Stimulated activated CD8-positive, alpha-beta memory T cell treated with anti-CD3 and anti-CD28 coated beads, Interleukin-2, amount 100 ng/mL, for 48 hours (primary cell): ENCODE measurements at places on chromosomes 3 and 15.

DNA sequence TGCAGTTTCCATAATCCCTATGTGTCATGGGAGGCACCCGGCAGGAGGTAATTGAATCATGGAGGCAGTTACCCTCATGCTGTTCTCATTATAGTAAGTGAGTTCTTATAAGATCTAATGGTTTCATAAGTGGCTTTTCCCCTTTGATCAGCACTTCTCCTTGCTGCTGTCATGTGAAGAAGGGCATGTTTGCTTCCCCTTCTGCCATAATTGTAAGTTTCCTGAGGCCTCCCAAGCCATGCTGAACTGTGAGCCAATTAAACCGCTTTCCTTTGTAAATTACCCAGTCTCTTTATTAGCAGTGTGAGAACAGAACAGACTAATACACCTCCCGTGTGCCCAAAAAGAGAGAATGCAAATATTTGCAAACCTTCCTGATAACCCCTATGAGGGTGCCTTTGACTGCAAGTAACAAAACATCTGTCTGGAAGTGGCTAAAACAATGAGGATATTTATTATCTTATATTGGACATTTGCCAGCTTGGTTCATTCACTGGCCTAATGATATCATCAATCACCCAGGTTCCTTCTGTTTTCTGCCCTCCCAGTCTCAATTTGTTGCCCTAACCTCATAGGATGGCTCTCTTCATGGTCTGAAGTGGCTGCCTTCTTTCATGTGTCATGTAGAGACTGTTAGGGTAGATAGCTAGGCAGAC, 68.7 kb downstream of the BHLHE40 start:
- no peak for DNase-seq

GRCh38 chr15:93298901-93299300, 209.9 kb upstream of the RGMA start:
- no peak for DNase-seq

GRCh38 chr3:126685021-126685420, 19.0 kb upstream of the CHCHD6 start:
- DNase-seq, result no peak

DNA sequence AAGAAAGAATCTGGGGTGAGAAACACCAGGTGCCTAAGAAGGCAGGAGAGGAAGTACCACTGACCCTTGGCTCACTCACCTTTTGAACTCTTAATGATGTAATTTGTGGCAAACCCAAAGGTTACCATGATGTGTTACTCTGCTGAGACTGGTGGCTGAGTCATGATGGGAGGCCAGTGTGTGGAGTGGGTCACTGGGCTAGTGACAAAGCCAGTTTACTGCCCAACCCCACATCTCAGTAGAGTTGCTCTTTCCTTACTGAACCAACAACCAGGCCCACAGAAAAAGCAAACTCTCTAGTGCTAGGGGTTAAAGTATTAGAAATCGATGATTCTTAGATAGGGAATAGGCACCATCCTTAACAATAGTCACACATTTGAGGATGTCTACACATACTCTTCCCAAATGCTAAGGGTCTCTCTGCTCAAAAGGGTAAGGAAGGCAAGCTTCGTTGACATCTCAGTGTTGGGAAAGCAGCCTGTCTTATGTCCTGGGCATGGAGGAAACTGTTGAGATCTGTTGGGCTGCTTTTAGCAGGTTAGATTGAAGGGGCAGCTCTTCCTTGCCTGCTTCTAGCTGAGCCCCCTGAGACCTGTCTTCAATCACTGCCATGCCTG, 3.1 kb downstream of the RBP2 start:
- no peak for DNase-seq

GRCh38 chr3:182323898-182324297, 469.4 kb upstream of the ATP11B start:
- no peak for DNase-seq

DNA sequence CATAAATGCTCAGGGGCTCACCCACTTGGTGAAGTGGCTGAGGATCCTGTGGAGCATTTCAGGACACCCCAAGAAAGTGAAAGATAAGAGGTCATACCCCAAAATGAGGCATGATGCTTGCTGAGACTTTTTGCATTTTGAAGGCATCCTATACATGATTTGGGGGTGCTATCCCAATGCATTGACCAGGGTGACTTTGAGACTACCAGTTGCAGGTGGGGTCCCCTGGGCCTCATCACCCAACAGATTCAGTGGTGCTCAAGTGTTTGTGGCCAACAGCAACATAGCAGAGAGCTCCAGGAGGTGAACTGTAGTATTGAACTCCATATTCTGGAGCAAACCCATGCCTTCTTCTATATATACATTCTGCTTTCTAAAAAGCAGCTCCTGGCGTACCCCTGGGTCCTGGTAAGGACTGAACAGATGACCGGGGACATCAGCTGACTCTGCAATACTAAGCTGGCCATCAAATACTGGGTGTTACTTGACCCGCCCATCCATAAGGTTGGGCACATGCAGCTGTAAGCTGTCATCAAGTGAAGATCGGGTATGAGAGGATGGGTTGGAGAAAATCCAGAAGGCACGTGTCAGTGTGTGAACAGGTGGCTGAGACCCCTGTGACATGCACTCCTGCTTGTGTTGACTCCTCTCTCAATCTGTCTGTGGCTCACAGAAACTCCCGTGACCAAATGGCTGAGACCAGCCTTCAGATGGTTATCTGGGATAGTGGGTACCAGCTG, 143.3 kb downstream of the KLF13 start:
- DNase-seq, result no peak

DNA sequence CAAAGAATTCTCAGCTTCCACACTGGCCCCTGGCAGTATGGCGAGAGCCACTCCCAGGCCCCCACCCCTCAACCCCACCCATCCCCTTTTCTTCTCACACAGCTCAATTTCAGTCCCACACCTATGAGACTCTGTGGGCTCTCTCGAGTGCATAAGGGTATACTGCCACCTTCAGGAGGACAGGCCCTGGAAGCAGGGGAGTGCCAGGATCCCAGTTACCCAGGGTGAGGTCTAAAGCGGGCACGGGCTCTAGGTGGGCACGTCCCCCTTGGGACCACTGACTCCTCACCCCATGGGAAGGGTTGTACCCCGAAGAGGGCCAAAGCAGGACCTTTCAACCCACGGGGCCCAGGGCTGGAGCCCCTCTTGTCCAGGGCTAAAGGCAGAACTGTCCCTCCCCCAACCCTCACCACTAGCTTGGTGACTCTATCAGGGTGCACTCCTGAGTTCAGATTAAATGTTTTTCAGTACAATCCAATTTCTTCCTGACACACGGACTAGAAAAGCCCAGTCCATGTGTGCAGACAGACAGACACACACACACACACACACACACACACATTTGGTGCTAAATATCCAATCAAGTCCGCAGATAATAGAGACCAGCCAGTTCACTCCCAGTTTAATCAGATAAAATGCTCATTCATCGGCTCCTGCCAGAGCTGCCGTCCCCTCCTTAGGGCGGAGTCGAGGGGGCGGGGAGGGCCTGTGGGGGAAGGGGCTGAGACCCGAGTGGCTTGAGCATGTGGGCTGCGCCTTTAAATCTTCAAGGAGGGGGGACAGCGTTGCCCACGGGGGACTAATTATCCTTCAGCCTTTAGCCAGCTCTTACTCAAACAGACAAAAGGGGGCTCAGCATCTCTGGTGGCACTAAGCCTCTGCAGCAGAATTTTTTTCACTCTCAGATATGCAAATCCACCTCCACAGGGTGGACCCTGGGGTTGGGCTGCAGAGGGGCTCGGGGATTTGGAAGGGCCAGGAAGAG, 59.3 kb downstream of the CYP11A1 start:
- no peak for DNase-seq

GRCh38 chr15:64213646-64214045, 50.8 kb upstream of the PPIB start:
- no peak for DNase-seq

DNA sequence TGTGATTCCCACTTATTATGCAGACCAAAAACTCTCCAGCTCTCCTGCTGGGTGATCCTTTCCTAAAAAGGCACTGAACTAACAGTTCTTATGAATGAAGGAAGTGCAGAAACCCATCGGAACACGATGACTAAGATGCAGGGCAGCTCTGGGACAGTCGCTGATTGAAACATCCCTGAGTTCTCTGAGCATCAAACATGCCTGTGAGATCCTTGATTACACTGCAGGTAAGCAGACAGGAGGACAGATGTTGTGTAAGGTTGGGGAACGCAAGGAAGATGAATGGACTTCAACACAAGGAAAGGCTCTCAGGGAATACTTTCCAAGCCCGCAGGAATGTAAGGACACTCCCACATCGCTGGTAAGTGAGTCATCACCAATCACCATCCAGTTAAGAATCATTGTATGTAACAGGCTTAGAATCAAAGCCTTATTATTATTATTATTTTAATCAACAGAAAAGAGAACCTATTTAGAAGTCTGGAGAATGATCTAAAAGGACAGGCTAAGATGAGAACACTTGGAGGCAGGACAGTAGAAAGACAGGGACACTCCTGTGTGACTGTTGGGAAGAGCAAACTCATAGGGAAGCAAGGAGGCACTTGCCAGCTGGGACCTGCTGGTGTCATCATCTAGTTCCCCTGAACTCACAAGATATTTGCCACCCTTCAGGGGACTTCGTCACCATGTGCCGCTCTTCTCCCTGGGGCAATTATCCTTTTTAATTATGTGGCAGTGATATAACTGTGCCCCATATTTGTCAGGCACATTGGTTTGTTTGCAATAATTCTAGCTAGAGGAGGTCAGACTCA, 26.0 kb downstream of the TMEM158 start:
- DNase-seq, result no peak
